ENCODE measurements at places on chromosomes 3 and 15.

DNA sequence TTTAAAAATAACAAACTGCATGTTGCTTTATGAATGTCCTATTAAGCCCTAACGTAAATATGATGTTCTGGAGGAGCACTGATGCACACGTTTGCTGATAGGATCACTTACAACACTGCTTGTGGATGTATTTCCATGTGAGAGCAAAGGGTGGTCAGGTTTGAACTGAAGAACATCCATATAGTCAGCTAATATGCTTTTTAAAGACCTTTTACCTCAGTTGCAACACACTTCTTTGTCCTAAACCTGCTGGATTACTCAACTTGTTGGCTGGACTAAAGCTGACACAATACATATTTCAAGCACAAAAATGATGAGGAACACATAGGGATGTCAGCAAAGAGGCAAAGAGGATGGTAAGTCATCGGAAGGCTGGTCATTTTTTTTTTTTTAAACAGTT is 186.6 kb downstream of the TIGIT start:
- H3K36me3 ChIP-seq, result no peaks in the 10 kb centered on the region
- DNase-seq, result no peak

- no peaks in the 10 kb centered on the region for H3K36me3 ChIP-seq
- DNase-seq, result no peak
- H3K4me1 ChIP-seq, result no peaks in the 10 kb centered on the region
- no peak overlapping the region for H3K4me3 ChIP-seq
These were observed 27.6 kb upstream of the RTP4 start for GRCh38 chr3:187340578-187340977.

- no peak overlapping the region for H3K4me3 ChIP-seq
- DNase-seq, result no peak
- peaks cover 4% of the 10 kb centered on the region for H3K4me1 ChIP-seq
These were observed 27.4 kb downstream of the NKIRAS1 start for GRCh38 chr3:23889386-23889785.

- H3K36me3 ChIP-seq, result no peaks in the 10 kb centered on the region
- H3K4me1 ChIP-seq, result no peaks in the 10 kb centered on the region
- H3K27me3 ChIP-seq, result no peaks in the 10 kb centered on the region
- no peak overlapping the region for H3K4me3 ChIP-seq
These were observed 134.8 kb upstream of the MB21D2 start for GRCh38 chr3:193052354-193053045.

- no peak overlapping the region for H3K27ac ChIP-seq
- no peak overlapping the region for H3K4me3 ChIP-seq
- no peaks in the 10 kb centered on the region for H3K27me3 ChIP-seq
- DNase-seq, result no peak
These were observed 392.4 kb upstream of the ALCAM start for GRCh38 chr3:104974316-104974715.

GRCh38 chr3:98784042-98784441 is 20.9 kb downstream of the ST3GAL6 start:
- H3K36me3 ChIP-seq, result no peaks in the 10 kb centered on the region
- no peak overlapping the region for H3K27ac ChIP-seq
- peaks cover 4% of the 10 kb centered on the region for H3K27me3 ChIP-seq
- H3K4me1 ChIP-seq, result peaks cover 19% of the 10 kb centered on the region

- peaks cover 19% of the 10 kb centered on the region for H3K27me3 ChIP-seq
- H3K27ac ChIP-seq, result peak overlapping the region; percentile 90
- DNase-seq, result peak; percentile 61
- peaks cover 17% of the 10 kb centered on the region for H3K36me3 ChIP-seq
- peaks cover 51% of the 10 kb centered on the region for H3K4me1 ChIP-seq
These were observed 157.5 kb downstream of the NUP210 start for GRCh38 chr3:13262493-13263211.

- H3K27ac ChIP-seq, result peak overlapping the region; percentile 62
- peaks cover 16% of the 10 kb centered on the region for H3K4me1 ChIP-seq
- H3K36me3 ChIP-seq, result no peaks in the 10 kb centered on the region
- DNase-seq, result peak; percentile 8
- H3K27me3 ChIP-seq, result peaks cover 4% of the 10 kb centered on the region
- peak overlapping the region; percentile 18 for H3K4me3 ChIP-seq
These were observed 114.1 kb upstream of the GALNT15 start for GRCh38 chr3:16060358-16060852.

GRCh38 chr15:38540510-38540909 is 24.1 kb downstream of the RASGRP1 start:
- DNase-seq, result no peak
- H3K36me3 ChIP-seq, result no peaks in the 10 kb centered on the region
- H3K27ac ChIP-seq, result no peak overlapping the region
- peaks cover 1% of the 10 kb centered on the region for H3K27me3 ChIP-seq

DNA sequence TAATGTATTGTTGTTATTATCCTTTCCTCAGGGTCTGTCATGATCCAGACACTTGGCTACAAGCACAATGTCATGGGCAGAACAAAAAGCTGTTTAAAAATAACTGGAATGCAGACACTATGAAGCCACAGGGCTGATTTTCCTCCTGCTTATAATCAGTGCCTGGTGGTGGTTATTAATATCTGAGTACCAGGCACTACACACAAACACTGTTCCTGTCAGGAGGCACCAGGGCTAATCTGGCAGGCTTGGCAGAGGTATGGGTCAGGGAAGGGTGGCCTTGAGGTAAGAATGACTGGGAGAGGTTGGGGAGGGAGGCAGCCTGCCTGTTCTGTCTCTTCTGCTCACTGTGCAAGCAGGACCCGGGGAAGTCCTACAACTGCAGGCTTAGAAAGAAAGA is 67.2 kb downstream of the WDR76 start:
- no peaks in the 10 kb centered on the region for H3K27me3 ChIP-seq
- H3K4me1 ChIP-seq, result peaks cover 2% of the 10 kb centered on the region
- H3K4me3 ChIP-seq, result no peak overlapping the region
- no peaks in the 10 kb centered on the region for H3K36me3 ChIP-seq
- no peak for DNase-seq

DNA sequence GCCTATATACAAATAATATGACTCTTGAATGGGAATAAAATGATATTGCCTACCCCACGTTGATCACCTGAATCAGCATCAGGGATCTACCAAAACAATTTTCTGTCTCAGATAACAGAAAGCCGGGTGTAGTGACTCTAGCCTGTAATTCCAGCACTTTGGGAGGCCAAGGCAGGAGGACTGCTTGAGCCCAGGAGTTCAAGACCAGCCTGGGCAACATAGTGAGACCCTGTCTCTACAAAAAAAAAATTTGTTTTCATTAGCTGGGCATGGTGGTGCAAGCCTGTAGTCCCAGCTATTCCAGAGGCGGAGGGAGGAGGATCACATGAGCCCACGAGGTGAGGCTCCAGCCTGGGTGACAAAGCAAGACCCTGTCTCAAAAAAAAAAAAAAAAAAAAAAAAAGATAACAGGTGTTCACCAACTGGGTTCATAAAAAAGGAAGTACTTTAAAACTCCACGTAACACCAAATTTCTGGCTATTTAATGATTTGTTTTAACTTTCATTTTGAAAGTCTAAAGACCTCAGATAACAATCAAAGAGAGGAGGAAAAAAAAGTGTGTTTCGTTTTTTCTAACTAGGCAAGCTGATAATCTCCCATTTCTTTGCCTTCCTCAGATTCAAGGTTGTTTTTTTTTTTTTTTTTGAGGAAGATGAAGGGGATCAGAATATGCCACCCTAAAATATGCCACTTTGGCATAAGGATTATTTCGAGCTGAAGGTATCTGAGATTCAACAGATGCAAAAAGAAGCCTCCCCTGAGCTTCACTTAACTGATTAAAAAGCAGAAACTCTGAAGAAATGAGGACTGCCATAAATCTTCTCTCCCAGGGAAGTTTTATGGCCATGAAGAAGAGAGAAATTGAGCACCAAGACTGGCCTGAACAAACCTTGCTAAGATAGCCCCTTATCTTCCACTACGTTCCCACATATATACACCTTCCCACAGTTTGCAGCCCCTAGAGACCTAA is 44.1 kb downstream of the TRANK1 start:
- H3K27me3 ChIP-seq, result peaks cover 4% of the 10 kb centered on the region
- no peak overlapping the region for H3K27ac ChIP-seq
- DNase-seq, result no peak
- H3K4me1 ChIP-seq, result peaks cover 4% of the 10 kb centered on the region
- no peaks in the 10 kb centered on the region for H3K36me3 ChIP-seq
- H3K4me3 ChIP-seq, result no peak overlapping the region

- no peak overlapping the region for H3K27ac ChIP-seq
- no peaks in the 10 kb centered on the region for H3K4me1 ChIP-seq
- H3K27me3 ChIP-seq, result peaks cover 1% of the 10 kb centered on the region
- H3K36me3 ChIP-seq, result no peaks in the 10 kb centered on the region
These were observed 112.5 kb upstream of the MLF1 start for GRCh38 chr3:158458464-158458863.

DNA sequence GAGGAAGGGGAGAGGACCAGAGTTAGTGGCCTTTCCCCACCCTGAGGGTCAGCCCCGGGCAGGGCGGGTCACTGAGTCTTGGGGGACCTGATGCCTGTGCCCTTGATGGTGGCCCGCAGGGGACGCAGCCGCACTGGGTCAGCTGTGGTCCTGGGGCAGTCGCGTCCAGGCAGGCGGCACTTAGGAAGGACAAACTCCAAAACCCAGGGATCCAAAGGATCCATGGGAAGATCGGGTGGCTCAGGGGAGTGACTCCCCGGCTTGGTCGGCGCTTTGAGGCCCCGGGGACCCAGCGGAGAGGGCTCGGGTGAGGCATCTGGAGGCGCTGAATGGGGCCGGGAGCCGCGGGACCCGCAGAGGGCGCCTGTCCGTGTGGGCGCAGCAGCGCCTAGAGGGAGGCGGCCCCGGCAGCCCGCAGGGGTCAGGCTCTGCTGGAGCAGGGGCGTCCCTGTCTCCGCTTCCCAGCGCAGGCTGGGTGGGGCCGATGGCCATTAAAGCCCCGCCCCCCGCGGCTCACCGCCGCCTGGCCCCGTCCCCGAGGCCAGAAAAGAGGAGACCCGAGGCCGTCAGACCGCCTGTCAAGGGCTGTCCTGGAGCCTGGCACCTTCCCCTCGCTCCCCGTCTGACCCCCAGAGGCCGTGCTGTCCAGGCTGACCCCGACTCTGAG is 17.5 kb downstream of the CIDEC start:
- peaks cover 6% of the 10 kb centered on the region for H3K27me3 ChIP-seq
- H3K27ac ChIP-seq, result no peak overlapping the region
- peak; percentile 48 for DNase-seq

DNA sequence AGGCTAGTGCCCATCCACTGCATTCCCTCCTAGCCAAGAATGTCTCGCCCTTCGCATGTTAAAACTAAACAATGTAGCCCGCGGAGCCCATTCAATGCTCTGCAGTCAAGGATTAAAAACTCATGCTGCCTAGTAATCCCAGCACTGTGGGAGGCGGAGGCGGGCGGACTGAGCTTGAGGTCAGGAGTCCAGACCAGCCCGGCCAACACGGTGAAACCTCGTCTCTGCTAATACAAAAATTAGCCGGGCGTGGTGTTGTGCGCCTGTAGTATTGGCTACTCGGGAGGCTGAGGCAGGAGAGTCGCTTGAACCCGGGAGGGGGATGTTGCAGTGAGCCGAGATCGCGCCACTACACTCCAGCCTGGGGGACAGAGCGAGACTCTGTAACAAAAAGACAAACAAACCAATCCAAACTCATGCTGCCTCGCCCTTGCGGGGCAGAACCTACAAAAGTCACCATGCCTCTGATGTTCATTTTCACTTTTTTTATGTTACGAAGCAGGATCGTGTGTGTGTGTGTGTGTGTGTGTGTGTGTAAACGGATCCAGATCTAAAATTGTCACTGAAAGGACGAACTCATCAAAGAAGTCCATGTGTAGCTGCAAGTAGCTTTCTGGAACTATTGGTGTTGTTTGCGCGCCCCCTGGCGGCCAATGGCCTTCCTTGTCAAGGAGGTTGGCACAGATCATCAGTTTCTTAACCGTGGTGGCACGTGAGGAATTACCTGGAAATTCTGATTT is 54.8 kb upstream of the SPESP1 start:
- peaks cover 2% of the 10 kb centered on the region for H3K27me3 ChIP-seq
- H3K36me3 ChIP-seq, result no peaks in the 10 kb centered on the region
- peak overlapping the region; percentile 86 for H3K4me3 ChIP-seq
- no peak overlapping the region for H3K27ac ChIP-seq
- DNase-seq, result peak; percentile 94

DNA sequence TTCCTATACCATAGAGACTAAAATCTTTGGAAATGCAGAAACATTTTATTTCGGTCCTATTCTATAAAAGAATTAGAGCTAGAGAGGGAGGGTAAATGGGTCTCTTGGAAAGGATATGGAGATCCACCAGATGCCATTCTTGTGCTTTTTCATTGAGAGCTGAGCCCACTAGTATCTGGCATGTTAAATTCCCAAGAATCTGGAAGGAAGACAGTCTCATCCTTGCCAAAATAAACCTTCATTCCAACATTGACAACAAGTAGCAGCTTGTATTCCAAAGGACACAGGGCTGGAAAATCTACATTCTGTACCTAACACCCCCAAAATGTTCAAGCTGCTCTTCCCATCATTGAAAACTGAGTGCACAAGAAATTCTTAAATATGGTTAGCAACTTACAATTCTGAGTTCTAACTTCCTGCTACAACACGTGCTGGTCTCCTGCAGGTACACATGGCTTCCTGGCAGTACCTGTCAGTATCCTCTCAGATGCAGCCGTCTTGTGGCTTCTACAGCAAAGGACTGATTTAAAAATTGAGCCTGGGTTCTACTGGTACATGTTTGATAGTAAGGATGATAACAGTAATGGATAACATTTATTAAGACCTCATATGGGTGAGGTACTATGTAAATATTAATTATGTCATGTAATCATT is 348.1 kb downstream of the SV2B start:
- no peak overlapping the region for H3K27ac ChIP-seq
- H3K4me3 ChIP-seq, result no peak overlapping the region
- no peaks in the 10 kb centered on the region for H3K4me1 ChIP-seq
- H3K27me3 ChIP-seq, result peaks cover 3% of the 10 kb centered on the region
- no peak for DNase-seq
- H3K36me3 ChIP-seq, result no peaks in the 10 kb centered on the region

DNA sequence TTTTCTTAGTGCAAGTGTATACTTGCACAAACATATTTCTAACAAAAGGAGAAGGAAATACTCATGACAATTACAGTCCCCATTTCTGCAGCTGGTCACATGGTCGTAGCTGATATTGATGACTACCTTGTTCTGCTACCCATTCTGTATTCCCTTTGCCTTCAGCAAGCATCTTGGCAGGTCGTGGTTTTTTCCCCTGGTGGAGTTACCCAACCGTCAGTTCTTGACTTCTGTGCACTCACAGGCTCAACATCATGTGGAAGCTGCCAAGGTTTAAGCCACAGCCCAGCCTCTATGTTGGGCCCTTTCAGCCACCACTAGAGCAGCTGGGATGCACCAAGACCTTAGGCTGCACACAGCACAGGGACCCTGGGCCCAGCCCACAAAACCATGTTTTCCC is 56.1 kb downstream of the VGLL3 start:
- H3K4me3 ChIP-seq, result no peak overlapping the region
- no peak overlapping the region for H3K27ac ChIP-seq
- peaks cover 2% of the 10 kb centered on the region for H3K27me3 ChIP-seq
- H3K4me1 ChIP-seq, result no peaks in the 10 kb centered on the region
- no peak for DNase-seq

GRCh38 chr3:150329408-150329807 is 78.7 kb upstream of the TSC22D2 start:
- H3K27me3 ChIP-seq, result no peaks in the 10 kb centered on the region
- DNase-seq, result no peak
- H3K4me1 ChIP-seq, result peaks cover 26% of the 10 kb centered on the region
- no peaks in the 10 kb centered on the region for H3K36me3 ChIP-seq
- H3K4me3 ChIP-seq, result no peak overlapping the region

GRCh38 chr3:186121968-186122367 is 13.1 kb upstream of the ETV5 start:
- peaks cover 7% of the 10 kb centered on the region for H3K4me1 ChIP-seq
- no peak for DNase-seq
- H3K27ac ChIP-seq, result no peak overlapping the region
- no peaks in the 10 kb centered on the region for H3K36me3 ChIP-seq

All from endothelial cell (in vitro differentiated cells).